ENCODE measurements at places on chromosomes 4 and X.

GRCh38 chr4:146190456-146190855 is 14.9 kb downstream of the LSM6 start:
- DNase-seq = no peak

GRCh38 chr4:45944000-45944399 is 179.9 kb downstream of the GABRG1 start:
- DNase-seq = no peak

- no peak for DNase-seq
Measured at GRCh38 chr4:25977397-25978170, 63.6 kb downstream of the SMIM20 start.

GRCh38 chr4:19579608-19580007 is 672.1 kb upstream of the SLIT2 start:
- DNase-seq = no peak

GRCh38 chr4:183855323-183856190 is 49.5 kb upstream of the STOX2 start:
- DNase-seq = no peak

GRCh38 chr4:56655627-56656345 is 25.3 kb downstream of the HOPX start:
- no peak for DNase-seq

DNA sequence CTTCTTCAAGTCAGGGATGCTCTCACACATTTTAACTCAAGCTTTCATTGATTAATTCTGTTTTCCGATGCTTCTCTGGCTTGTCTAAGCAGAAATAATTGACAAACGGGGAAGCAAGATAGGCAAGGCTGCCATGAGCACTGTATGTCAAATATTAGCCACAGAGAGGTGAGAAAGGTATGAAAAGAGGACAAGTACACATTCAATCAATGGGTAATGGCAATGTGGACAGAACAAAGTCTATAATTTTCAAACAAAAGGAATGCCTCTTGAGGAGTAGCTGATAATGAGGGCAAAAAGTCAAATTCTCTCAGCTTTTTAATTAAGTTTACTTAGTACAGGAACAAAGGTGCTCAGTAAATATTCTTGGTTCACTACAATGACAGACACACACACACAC is 19.6 kb downstream of the COX7B2 start:
- DNase-seq = no peak

- no peak for DNase-seq
Measured at GRCh38 chr4:115841871-115842270, 728.5 kb upstream of the NDST4 start.

GRCh38 chr4:183602557-183603027 is 56.4 kb downstream of the RWDD4 start:
- DNase-seq = no peak

DNA sequence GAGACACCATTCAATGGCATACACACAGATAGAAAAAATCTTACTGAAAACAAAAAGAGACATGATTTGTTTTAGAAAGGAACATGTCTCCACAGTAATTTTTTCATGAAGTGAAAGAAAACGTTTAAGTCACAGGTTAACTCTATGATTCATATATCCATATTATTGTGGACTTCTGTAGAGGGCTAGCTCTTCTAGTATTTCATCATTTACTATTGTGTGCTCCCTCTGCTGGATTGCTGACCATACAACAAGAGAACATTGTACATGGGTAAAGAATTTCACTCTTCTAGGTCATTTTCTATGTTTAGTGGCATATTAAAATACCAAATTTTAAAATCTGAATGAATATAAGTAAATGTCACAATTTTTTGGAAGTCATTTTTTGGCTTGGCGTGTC is 91.8 kb upstream of the POU3F4 start:
- DNase-seq = no peak

- DNase-seq = no peak
Measured at GRCh38 chr4:98305576-98305975, 44.4 kb downstream of the RAP1GDS1 start.

GRCh38 chr4:157700898-157701694 is 471.7 kb downstream of the GASK1B start:
- no peak for DNase-seq

DNA sequence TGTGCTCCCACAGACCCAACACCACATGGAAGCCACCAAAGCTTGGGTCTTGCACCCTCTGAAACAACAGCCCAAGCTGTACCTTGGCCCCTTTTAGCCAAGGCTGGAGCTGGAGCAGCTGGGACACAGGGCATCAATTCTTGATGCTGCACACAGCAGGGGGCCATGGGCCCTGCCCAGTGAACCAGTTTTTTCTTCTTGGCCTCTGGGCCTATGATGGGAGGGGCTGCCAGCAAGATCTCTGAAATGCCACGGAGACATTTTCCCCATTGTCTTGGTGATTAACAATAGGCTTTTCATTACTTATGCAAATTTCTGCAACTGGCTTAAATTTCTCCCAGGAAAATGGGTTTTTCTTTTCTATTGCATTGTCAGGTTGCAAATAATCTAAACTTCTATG is 49.0 kb downstream of the SPANXA2 start:
- no peak for DNase-seq

DNA sequence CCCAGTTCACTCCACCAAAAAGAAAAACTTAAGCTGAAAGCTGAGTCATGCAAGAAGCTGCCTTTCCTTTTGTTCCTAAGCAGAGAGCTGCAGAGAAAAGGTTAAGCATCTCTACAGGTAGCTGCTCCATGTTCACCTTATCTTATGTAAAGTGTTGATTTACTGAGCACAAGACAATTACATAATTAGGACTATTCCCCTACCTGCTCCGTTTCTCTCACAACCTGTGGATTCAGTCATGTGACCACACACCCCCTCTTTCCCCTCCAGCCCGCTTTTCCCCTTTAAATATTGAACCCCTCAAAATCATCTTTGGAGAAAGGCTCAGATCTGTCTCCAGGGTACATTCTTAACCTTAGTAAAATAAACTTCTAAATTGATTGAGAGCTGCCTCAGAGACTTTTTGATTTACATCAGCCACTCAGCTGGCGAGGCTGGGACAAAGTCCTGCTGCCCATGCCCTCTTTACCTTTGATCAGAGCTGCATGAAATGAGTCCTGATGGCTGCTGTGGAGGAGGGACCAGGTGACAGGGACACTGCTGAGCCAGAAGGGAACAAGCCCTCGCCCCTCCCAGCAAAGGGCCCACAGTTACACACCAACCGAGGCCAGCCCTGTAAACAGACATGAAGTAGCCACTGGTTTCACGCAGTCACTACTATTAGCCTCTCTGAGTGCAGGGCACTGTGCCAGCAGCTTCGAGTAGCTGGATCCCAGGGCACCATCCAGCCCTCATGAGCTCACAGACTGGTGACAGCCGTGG is 53.9 kb upstream of the C4orf50 start:
- DNase-seq = no peak

GRCh38 chrX:71515038-71515396 is 17.9 kb upstream of the OGT start:
- DNase-seq = no peak

DNA sequence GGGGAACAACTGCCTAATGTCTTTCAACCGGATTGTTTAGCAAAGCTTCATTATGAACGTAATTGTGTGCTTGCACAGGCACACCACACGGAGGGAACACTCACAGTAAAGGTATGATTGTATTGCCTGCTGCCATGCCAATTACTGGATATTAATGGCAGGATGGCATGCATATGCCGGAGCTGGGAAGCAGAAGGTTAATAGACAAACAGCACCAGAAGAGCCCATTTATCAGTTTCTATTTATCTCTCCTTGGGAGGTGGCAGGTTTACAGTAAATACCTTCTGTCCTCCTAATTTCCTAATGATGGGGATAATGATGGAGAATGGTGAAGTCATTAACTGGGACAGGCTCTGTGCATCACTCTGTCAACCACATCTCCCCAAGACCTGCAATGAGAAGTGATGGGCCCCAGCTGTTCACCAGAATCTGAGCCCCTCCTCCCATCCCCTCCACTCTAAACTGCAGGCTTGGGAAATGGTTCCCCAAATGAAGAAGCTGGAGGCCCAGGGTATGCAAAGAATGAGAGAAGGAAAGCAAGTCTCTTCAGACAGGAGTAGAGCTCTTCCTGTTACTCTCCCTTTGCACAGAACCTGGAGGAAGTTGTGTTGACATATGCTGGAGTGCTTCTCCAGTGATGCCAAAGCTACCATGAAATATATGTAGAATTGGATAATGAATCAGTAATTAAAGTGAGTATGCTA is 160.8 kb downstream of the NAA11 start:
- DNase-seq = no peak

DNA sequence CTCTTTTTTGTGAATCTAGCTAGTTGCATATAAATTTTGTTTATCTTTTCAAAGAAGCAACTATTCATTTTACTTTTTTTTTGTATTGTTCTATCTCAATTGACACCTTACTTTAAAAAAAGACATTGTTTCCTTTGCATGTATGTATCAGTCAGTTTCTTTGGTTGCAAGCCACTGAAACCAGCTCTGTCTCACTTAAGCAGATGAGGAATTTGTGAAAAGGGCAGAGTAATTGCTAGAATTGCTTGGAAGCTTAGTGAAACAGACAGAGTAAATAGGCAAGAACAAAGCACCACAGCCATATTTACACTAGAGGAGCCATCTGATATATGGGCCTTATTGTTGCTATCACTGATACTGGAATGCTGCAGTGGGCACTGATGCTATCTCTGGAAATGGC is 231.4 kb upstream of the KLF8 start:
- DNase-seq = no peak

DNA sequence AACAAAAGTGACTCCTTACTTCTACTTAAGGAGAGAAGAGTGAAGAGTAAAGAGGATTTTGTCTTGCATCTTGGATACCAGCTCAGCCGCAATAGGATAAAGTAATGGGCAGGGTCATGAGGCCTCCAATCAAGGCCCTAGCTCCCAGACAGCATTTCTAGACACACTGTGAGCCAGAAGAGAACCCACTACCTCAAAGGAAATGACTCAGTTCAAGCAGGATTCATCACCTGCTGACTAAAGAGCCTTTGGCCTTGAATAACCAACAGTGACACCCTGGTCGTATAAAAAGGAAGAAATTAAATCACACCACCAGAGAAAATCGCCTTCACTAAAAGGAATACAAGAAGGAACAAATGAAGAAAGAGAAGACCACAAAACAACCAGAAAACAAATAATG is 416.1 kb downstream of the PCDH18 start:
- no peak for DNase-seq

- DNase-seq = no peak
Measured at GRCh38 chrX:69156638-69157037, 8.6 kb downstream of the PJA1 start.

DNA sequence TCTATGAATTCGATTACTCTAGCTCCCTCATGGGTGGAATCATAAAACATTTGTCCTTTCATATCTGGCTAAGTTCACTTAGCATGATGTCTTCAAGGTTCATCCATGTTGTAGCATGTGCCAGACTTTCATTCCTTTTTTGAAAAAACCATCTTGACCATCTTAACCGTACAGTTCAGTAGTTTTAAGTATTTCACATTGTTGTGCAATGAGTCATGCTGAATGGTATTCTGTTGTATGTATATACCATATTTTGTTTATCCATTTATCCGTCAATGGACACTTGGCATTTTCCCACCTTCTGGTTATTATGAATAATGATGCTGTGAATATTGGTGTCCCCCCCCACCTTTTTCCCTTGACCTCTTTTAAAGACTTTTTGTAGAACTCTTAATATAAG is 72.4 kb upstream of the TLR2 start:
- no peak for DNase-seq

DNA sequence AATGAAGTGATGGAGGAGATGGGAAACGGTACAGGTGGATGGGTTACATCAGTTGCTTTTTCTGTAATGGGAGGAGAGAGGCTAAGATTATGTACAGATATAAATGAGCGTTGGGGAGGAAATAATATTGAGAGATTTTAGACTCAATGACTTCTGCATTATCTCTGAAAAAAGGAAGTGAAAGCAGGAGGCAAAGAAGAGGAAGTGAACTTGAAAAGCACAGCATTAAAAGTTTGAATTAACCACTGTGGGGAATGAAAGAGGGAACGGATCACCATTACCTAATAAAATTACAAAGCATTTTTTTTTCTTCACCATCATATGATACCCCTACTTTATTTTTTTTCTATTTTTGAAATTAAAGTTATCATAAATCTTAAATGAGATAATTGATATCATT is 1025.5 kb downstream of the RPA4 start:
- no peak for DNase-seq

GRCh38 chr4:3688018-3688998 is 77.9 kb upstream of the ADRA2C start:
- DNase-seq = no peak

Measured in AG04449 (cell line).